ENCODE measurements at places on chromosomes 2 and 18. TPM values are rescaled to one million over a fixed set of nuclear protein-coding genes. Genes with fewer than 3 reads are reported as not detected.

- no peak for DNase-seq
These were observed 81.8 kb downstream of the RIF1 start for GRCh38 chr2:151491496-151491895.

DNA sequence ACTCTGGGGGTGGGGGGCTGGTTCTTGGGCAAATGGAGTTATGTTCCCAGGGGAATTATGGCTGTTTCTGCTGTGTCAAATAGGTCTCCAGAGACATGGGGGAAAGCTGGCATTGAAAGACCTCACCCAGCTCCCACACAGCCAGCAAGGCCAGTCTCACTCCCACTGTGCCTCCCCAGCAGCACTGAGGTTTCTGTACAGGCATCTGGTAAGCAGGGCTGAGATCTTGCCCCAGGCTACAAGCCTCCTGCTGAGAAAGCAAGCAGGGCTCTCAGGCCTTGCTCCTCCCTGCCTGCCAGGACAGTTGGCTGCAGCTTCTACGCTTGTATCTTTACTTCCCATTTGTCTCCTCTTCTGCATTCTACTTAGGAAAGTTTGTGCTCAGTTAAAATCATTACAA is 50.5 kb upstream of the FHOD3 start:
- DNase-seq, result no peak

- DNase-seq, result no peak
These were observed 4.3 kb upstream of the SH3BP4 start for GRCh38 chr2:234947556-234947955.

The MPP4 gene
- total RNA-seq, result not detected

The CABYR gene
- not detected for total RNA-seq
